ENCODE measurements at places on chromosomes 16 and 17.

GRCh38 chr17:10837921-10838320, at the start of gene PIRT:
PIRT (minus strand) TSS chr17:10838087; CDS start chr17:10825645, 12,442 bp downstream.
- no peak for DNase-seq

DNA sequence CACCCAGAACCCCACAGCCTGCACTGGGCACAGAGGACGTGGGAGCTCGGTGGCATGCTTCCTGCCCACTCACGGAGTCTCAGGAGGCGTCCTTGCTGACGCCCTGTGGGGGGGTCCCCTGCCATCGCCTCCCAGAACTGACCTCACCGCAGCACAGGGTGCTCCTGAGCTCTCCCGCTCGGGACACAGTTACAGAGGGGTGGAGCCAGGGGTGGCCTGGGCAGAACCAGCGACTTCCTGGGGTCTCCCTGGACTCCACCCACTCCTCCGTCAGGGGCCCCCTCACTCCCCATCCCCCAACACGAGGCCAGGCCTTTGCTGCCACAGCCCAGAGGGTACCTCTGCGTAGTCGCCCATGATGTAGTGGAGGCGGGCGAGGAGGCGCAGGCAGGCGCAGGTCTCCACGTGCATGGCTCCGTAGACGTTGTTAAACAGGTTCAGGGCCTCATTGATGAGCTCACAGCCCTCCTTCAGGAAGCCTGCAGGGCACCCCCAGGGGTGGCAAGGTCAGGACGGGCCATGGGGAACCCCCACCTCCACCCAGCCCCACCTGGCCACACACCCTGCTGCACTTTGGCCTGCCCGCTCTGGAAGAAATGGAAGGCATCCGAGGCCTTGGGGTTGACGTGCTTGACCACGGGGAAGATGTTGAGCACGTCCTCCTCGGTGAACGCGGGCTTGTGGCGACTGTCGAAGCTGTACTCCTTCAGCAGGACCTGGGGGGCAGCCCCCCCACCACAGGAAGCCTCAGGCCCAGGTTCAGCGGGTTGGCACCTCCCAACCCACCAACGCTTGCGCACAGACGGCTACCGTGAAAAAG, 17.8 kb downstream of the CLUH start:
- no peak for DNase-seq

DNA sequence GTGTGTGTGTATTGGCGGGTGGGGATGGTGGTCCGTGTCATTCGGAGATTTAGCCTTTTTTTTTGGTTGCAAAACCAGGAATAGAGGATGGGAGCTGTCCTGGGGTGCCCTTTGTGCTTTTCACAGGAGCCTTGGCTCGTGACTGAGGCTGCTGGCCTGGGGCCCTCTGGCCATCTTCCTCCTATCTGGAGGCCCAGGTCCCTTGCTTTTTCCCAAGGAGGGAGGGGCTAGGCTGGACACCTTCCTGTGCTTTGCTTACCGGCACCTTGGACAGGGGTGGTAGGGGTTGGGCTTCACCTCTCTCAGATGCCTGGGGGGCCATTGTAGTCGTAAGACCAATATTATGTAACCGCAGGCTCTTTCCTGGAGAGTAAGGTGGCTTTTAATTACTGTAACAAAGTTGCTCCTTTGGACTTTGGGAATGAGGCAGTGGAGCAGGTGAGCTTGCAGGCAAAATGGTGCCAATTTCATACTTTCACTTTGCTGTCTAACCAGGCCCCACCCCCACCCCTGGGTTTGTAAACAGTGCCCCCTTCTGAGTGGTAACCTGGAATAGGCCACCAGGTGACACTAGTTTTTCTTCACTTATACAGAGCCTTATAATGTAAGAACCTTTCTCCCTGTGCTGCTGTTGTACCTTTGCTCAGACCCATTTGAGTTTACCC, 1.2 kb downstream of the DYNLL2 start:
- DNase-seq: peak; percentile 21

- no peak for DNase-seq
Observed at GRCh38 chr17:83086907-83087787, 7.7 kb downstream of the METRNL start.

- no peak for DNase-seq
Observed at GRCh38 chr17:59221159-59221847, 992 bp downstream of the GDPD1 start.

DNA sequence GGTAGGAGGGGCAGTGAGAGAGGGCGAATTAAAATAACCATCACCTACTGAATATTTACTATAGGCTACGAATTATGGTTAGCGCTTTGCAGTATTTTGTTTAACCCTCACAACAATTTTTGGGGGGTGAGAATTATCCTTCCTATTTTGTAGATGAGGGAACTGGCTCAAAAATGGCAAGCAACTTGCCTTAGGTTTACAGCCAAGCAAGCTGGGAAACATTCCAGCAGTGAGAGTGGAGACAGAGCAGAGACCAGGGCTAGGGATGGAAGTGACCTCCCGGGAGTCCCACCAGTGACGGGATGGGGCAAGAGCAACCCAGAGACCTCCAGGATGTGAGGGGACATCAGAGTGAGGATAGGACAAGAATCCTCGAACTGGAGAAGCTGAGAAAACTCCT, 352 bp upstream of the VMO1 start:
- DNase-seq: no peak

- no peak for DNase-seq
Observed at GRCh38 chr16:53457670-53458069, 23.4 kb downstream of the RBL2 start.

DNA sequence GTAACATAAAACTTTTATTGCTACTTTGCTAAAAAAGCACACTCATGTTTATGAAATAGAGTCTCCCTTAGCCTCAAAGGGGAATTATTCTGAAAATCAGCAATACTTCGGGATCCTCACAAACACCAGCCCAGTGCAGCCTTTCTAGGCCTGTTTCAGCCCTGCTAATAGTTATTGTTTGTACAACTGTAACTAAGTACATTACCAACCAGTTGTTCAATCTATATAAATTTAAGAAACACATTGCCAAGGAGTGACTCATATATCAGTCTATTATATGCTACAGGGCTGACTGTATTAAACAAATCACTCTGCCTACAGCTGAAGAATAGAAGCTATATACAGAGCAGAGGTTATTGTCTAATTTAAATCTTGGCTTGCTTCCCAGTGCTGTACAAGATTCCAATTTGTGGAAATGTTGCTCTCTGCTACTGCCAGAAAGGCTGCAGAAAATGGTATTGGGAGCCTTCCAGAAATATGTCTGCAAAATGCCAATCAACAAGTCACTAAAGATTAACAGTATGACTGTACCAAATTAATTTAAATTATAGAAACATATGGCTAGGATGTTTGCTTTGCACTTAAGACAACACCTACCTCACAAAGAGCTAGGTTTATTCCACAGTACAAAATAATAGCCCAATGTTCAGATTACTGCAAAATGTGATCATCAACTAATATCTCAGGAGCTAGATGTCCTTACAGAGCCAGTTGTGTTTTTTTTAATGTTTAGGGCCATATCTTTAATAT, 49.7 kb downstream of the TOX3 start:
- DNase-seq: no peak

DNA sequence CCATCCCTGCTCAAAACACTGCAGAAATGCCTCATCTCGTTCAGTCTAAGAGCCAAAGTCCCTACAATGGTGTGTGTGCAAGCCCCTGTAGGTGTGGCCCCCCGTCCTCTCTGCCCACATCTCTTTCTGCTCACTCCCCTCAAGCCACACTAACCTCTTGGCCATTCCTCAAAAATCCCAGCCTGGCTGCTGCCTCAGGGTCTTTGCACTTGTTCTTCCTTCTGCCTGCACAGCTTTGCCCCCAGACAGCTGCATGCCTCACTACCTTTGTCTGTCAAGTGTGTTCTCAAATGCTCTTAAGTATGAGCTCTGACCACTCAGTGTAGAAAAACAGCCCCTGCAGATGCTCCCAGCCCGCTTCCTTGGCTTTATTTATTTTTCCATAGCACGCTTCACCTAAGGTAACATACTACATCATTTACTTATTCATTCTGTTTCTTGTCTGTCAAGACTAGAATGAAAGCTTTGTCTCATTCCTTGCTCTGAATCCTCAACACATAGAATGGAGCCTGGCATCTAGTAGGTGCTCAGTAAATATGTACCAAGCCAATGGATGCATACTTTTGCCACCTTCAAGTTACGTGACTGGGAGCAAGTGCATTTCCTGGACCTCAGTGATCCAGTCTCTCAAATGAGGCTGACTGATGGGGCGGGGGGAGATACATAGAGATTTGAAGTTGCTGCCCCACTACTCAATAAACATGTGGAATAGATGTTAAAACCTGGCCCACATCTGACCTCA, 38.1 kb downstream of the RAI1 start:
- no peak for DNase-seq

GRCh38 chr17:6163612-6164333, 93.6 kb downstream of the WSCD1 start:
- DNase-seq: no peak

GRCh38 chr17:78541488-78542206, 35.5 kb downstream of the DNAH17 start:
- no peak for DNase-seq
